ENCODE measurements at places on chromosomes 2 and 18. TPM values are rescaled to one million over a fixed set of nuclear protein-coding genes. Genes with fewer than 3 reads are reported as not detected.

Gene DCC
- not detected for polyA plus RNA-seq

Gene GALNT14
- 0.68 TPM for polyA plus RNA-seq

Gene C1GALT1C1L
- not detected for polyA plus RNA-seq

Gene ALKAL2
- 3.5 TPM for polyA plus RNA-seq

Gene CDK5R2
- polyA plus RNA-seq: not detected

Gene TDRD15
- 0.34 TPM for polyA plus RNA-seq

Gene NPPC
- not detected for polyA plus RNA-seq

Gene IAH1
- 73.4 TPM for polyA plus RNA-seq

Gene SIX3
- polyA plus RNA-seq: not detected

Gene IL1RN
- not detected for polyA plus RNA-seq

Gene NPHP1
- polyA plus RNA-seq: 2.1 TPM

Gene CPO
- not detected for polyA plus RNA-seq

Gene IL1R2
- not detected for polyA plus RNA-seq

Gene TCF4
- polyA plus RNA-seq: 256 TPM

Gene NGEF
- not detected for polyA plus RNA-seq

Gene CPLX4
- not detected for polyA plus RNA-seq

Gene IL36G
- polyA plus RNA-seq: not detected

Gene FAHD2A
- 11.9 TPM for polyA plus RNA-seq

Gene APOB
- not detected for polyA plus RNA-seq
